ENCODE measurements at places on chromosomes 5 and 9.
A peak's percentile ranks its signal among the peaks of the same experiment; 100 is the strongest.

GRCh38 chr5:56481428-56482357 is 248.6 kb upstream of the ANKRD55 start:
- DNase-seq = no peak

GRCh38 chr5:125660231-125660895 is 762.8 kb upstream of the GRAMD2B start:
- no peak for DNase-seq

- no peak for DNase-seq
These were observed 278.0 kb downstream of the ADAMTS6 start for GRCh38 chr5:65203746-65204145.

DNA sequence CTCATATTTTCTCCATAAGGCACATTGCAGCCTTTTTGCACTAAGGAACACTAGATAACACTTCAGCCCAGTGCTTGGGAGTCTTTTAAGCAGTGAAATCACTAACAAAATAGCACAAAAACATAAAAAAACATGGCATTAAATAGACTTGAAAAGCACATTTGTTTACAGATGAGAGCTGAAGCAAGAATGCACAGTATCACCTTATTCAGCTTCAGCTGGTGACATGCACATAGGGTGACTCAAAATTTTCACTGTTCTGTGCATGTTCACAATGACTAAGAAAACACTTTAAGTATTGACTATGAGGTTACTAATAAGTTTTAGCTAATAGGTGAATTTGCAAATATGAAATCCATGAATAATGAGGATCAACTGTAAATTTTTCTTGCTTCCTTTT is 293.9 kb upstream of the TARS1 start:
- no peak for DNase-seq

- DNase-seq = no peak
These were observed 132.3 kb upstream of the ZNF608 start for GRCh38 chr5:124878583-124879342.

GRCh38 chr9:69466151-69466550 is 141.1 kb downstream of the ENTREP1 start:
- DNase-seq = no peak

DNA sequence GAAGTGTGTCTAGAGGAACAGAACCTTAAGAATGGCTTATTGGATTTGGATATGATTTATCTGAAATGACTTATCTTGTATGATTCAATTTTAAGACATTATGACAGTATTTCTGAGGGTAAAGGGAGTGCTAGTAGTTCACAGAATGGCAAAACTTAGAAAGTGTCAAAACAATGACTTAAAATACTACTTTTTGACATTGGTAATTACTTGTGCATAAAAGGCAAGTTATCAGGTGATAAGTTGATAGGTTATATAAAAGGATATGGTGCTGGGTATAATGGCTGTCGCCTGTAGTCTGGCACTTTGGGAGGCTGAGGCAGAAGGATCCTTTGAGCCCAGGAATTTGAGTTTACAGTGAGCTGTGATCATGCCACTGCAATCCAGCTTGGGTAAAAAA is 494.4 kb downstream of the CDH9 start:
- DNase-seq = no peak

DNA sequence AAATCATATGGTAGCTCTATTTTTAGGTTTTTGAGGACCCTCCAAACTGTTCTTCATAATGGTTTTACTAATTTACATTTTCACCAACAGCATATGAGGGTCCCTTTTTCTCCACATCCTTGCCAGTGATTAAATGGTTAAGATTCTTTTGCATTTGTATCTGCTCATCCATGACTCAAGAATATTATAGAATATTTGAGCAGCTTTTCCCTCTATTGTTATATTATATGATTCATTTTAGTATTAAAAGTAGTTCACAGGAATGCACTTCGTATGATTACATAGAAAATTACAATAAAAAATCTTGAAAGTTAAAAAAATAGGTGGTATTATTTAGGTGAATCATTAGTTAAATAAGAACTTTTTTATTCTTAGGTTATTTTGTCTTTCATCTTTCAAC is 140.7 kb downstream of the WDR70 start:
- no peak for DNase-seq

- peak; percentile 34 for DNase-seq
These were observed 5.9 kb downstream of the FAM78A start for GRCh38 chr9:131270171-131271015.

GRCh38 chr9:123609844-123610243 is 253.8 kb downstream of the CRB2 start:
- DNase-seq = no peak

GRCh38 chr9:80449513-80449912 is 877.7 kb downstream of the TLE4 start:
- no peak for DNase-seq

DNA sequence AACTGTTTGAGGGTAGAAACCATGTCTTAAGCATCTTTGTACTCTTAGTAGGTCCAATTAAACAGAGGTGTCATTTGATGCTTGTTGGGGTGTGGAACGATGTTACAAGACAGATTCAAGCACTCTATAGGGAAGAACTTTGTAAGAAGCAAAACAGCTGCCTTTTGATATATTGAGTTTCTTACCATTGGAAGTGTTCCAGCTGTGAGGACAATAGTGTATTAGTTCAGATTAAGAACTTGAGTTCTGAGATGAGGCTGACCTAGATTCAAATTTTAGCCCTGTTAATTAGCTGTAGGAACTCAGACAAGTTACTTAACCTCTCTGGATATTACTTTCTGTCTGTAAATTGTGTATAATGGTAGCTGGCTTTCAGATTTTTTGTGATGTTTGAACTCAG is 19.6 kb upstream of the ZNF462 start:
- no peak for DNase-seq

- DNase-seq = no peak
These were observed 85.8 kb downstream of the GPBP1 start for GRCh38 chr5:57259704-57260103.

- no peak for DNase-seq
These were observed 162.7 kb downstream of the C9orf50 start for GRCh38 chr9:129458155-129458661.

DNA sequence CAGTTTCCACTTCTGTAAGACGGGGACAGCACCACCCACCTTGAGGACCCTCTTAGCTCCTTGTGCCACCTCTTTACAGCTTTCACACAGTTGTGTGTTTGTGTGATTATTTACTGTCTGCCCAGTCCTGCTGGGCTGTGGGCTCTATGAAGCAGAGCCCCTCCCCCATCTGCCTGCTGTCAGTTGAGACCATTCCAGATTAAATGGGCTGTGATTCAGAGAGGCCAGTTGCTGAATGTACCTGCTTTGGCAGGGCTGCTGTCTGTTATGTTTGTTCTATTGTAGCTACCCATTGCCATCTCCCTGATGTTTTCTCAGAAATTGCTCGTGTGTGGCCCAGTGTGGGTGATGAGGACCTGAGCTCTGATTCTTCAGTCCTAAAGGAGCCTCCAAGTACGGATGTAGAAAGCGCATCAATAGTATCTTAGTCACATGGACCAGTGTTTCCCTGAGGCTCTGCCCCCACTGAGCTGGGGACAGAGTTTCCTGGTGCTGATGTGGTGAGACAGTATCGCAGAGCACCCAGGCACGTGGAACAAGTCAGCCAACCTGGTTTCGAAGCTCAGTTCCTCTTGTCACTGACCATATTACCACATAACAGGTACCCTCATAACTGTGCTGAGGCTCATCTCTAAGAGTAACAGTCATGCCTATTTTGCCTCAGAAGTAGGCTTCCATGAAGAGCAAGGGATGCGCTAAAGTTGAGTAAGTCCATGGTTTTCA is 3.7 kb downstream of the ANGPTL2 start:
- no peak for DNase-seq

GRCh38 chr5:101937041-101937440 is 359.0 kb downstream of the SLCO4C1 start:
- no peak for DNase-seq

- no peak for DNase-seq
These were observed 14.9 kb upstream of the SPATA24 start for GRCh38 chr5:139418793-139419192.

- DNase-seq = no peak
These were observed 36.1 kb downstream of the MRPL36 start for GRCh38 chr5:1763548-1763911.

DNA sequence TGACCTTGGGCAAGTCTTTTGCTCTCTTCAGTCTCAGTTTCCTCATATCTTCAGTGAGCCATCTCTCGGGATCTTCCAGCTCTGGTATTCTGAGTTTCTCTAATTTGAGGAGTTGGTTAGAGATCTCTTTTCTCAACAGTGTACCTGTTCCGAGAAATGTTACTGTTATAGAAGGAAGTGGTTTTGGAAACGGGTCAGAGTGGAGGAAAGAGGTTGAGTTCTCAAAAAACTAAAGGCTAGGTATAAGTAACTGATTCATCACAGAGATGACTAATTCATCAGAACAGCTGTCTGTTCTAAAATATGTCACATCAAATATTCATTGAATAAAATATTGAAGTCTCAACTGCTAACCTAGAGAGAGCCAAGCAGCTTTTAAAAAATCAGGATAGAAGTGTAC is 106.6 kb downstream of the PALM2AKAP2 start:
- no peak for DNase-seq

GRCh38 chr5:72415616-72416325 is 91.4 kb downstream of the ZNF366 start:
- DNase-seq = no peak

DNA sequence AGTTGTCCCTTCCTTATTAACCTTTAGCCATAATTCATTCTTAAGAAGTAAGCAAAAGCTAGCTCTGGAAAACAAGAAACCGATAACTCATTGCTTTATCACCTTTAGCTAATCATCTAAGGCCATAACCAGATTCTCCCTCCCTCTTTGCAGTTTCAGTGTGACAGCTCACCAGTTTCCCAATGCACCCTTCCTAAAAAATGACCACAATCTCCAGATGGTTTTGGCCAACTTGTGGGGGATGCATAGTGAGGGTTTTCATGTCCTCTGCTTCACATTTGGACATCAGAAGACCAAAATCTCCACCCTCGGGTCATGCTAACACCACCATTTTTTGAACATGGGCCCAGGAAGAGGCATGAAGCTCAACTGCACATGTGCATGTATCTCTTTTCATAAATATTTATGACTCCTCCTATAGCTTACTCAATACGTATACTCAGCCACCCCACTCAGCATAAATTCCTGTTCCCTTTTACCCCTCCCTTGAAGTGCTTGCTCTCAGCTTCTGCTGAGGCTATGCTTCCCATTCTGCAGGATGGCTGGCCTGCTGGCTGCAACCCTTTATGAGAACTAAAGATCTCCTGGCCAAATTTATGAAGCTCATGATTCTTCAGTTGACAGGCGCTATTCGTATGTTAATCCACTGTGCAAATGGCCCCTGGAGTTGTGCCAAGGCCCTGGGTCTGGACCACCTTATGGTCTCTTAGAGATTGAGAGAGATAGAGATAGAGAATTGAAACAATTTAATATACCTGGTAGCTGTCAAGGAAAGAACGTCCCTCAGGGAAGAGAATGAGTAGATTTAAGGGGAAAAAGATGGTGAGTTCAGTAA is 14.8 kb downstream of the PPP3R2 start:
- no peak for DNase-seq

GRCh38 chr5:167993771-167994170 is 297.7 kb upstream of the WWC1 start:
- DNase-seq = no peak

- DNase-seq = no peak
These were observed 16.5 kb upstream of the CEP120 start for GRCh38 chr5:123439709-123440108.

DNA sequence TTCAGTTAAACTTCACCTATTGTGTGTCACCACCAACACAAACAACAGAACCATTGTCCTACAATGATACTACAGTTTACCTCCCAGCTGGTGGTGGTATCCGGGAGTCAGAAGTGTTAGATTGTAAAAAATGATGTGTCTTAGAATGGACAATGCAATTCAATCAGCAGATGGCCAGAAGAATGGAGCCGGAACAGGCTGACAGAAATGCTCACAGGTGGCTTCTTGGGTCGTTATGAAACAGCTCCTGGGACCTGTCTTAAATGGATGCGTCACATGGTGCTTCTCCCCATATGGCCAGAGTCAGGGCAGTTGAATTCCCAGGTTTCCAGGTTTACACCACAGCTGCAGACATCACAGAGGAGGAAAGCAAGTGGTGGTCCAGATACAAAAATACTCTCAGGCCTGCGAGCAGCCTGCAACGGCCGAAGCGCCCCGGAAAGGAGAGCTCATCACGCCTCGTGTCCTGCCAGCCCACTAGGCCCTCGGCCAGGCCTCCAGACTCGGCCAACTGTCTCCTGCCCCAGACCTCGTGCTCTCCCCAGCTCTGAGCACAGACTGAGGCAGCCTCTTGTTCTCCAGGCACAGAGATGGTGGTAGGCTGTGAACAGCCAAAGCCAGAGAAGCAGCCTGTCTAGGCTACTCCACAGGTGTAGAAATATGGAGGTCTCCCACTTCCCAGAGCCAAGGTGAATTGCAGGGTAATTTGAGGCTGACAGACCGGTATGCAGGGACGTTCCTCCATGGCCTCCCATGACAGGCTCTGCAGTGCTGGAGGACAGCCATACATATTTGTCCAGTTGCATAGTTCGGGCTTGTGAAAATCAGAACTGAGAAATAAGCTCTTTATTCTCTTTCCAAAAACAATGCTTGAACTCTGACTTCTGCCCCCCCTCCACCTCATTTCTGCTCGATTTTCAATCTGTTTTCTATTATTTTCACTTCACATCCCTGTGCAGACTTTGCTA is 98.5 kb upstream of the SPATA31C2 start:
- DNase-seq = no peak

GRCh38 chr5:159990506-159990905 is 18.4 kb upstream of the TTC1 start:
- DNase-seq = no peak

GRCh38 chr5:79774171-79774854 is 84.7 kb downstream of the CMYA5 start:
- DNase-seq = no peak

- DNase-seq = no peak
These were observed 29.6 kb upstream of the CXCL14 start for GRCh38 chr5:135608361-135608760.

DNA sequence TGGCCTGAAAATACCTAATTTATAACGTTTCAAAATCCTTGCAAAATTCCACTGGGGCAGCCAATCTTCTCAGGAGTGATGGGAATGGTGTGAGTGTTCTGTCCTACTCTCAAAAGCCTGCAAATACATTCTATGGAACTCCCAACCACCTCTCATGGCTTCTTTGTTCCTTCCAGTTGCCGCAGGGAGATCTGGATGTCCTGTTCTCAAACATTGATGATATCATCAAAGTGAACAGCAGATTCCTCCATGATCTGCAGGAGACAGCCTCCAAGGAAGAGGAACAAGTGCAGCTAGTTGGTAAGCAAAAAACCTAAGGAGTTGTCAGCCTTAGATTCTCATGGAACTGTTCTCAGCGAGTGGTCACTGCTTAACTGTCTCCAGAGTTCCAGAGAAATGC is 19.6 kb downstream of the ARHGEF37 start:
- no peak for DNase-seq

Measured in activated naive CD4-positive, alpha-beta T cell (primary cell).